ENCODE measurements at places on chromosomes 6 and 20. TPM values are rescaled to one million over a fixed set of nuclear protein-coding genes. Genes with fewer than 3 reads are reported as not detected.

PI3 gene
- total RNA-seq: not detected

RAET1L gene
- total RNA-seq: not detected

KIFC1 gene
- 0.29 TPM for total RNA-seq

DNA sequence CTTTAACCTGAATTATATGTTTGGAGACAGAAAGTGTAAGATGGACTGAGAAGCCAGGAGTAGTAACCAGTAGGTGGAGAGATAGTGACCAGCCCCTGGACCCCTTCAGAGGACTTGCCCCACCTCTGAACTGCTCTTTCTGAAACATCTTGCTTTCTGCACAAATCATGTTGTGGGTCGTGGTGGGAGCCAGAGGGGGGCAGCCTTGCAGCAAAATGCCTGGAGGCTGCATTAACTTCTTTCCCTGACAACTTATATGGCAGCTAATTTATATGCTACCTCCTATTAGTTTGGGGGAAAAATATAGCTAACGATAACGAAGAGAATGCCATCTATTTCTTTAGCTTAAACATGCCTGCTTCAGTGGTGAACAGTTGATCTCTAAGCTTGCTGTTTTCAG is 859.8 kb downstream of the MAFB start:
- no peak for DNase-seq

- no peak for DNase-seq
Measured at GRCh38 chr6:140897349-140897748, 1235.4 kb upstream of the GJE1 start.

- DNase-seq: no peak
Measured at GRCh38 chr6:169498916-169499513, 202.8 kb downstream of the WDR27 start.

OR11A1 gene
- total RNA-seq: not detected

GRCh38 chr20:61879303-61879620 is 186.4 kb downstream of the TAF4 start:
- DNase-seq: no peak

- DNase-seq: no peak
Measured at GRCh38 chr6:111661541-111662061, 55.9 kb upstream of the TRAF3IP2 start.

TP53RK gene
- 2.7 TPM for total RNA-seq

SIRPB2 gene
- 0.20 TPM for total RNA-seq

- no peak for DNase-seq
Measured at GRCh38 chr6:43335469-43335868, 26.8 kb upstream of the CRIP3 start.

DNA sequence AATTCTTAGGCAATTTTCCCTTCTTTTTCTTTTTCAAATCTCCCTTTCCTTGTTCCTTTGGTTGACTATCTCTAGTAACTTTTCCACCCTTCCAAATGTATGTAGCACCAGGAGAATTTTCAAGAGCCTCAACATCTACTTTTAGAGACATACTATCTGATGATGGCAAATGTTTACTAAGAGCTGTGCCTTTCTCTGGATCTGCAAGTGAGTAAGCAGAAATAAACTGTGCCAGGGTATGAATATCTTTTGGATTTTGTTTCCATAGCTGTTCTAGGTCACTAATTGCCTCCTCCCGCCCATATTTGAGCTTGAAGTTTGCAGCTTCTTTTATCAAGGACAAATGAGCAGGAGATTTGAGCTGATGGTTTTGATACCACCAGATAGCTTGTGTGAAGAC is 69.5 kb downstream of the GTF2H5 start:
- DNase-seq: no peak

- no peak for DNase-seq
Measured at GRCh38 chr6:46741910-46742309, 4.8 kb upstream of the ANKRD66 start.

DNA sequence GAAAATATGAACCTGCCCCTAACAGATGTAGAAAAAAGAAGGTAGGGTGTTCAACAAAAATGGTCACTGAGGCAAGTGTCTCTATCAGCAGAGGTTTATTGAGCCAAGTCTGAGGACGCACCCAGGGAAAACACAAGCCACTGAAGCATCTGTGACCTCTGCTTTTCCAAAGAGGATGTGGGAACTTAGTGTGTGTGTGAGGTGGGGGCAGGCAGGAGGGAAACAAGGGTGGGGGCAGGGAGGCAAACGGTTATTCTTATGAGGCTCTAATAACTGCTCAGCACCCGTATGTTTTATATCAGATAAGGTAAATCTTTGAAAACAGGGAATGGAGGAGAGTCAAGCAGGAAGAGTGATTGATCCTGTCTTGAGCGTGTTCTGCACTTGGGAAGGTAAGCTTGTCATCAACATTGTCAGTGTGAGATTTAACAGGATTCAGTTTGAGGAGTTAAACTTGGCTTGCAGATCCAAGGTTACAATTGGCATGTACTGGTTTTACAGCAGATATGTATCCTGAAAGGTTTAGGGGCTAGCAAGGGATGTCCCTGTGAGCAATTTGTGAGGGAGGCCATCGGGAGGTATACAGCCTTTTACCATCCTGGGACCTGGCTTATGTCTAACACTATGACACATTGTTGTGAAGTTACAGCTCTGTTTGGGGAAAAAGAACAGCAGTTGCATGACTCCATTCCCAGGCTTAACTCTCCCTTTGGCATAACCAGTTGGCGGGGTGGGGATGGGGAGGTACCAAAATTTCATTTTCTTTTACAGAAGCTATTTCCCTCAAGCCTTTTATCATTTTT is 33.7 kb downstream of the NINL start:
- no peak for DNase-seq

ESR1 gene
- 0.39 TPM for total RNA-seq

DNA sequence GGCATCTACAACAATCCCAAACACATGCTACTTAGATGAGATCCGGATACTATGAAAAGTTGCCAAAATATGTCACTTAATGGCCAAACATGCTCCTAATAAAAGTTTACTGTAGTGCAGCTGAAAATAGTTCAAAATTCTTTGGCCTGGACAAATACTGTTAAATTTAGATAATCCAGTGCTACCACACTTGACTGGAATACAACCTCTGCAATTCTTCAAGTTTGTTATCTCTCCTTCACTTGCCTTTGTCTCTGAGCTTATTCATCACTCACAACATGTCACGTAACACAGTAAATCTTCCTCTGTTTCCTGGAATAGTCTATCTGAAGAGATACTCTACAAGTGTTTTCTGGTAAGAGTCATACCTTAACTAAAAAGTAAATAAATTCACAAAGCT is 10.5 kb upstream of the PLN start:
- no peak for DNase-seq

DNA sequence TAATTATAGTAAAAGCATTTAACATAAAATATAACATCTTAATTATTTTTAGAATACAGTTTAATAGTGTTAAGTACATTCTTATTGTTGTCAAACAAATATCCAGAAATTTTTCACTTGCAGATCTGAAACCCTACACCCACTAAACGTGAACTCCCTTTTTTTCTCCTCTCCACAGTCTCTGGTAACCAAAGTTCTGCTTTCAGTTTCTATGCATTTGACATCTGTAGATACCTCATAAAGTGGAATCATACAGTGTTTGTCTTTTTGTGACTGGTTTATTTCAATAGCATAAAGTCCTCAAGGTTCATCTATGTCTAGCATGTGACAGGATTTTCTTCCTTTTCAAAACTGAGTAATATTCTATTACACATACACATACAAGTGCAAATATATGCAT is 286.3 kb downstream of the BTBD3 start:
- no peak for DNase-seq

WFDC12 gene
- total RNA-seq: not detected

DNA sequence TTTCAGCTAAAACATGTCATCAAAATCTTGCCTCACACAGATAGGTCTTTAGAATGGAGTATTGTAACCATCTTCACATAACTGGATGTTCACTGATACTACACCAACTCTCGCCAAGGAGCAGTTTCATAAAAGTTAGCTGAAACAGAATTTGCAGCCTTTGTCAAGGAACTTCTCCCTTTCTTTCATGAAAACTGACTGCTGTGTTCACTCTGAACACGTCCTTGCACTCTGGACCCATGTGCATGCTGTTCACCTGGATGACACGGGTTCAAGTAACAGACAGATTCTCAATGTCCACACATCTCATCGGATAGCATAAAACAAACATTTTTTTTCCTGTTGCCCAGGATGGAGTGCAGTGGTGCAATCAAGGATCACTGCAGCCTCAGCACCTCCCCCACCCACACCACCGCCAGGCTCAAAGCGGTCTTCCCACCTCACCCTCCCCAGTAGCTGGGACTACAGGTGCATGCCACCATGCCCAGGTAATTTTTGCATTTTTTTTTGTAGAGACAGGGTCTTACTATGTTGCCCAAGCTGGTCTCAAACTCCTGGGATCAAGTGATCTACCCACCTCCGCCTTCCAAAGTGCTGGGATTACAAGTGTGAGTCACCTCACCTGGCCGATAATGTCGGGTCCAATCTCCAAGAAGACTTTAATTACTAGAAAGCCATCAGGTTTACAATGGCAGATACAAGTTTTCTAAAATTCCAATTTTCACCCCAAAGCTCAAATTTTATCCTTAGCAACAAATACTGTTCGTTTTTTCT is 9.4 kb downstream of the DIDO1 start:
- no peak for DNase-seq

CAPN11 gene
- total RNA-seq: 0.16 TPM

DNA sequence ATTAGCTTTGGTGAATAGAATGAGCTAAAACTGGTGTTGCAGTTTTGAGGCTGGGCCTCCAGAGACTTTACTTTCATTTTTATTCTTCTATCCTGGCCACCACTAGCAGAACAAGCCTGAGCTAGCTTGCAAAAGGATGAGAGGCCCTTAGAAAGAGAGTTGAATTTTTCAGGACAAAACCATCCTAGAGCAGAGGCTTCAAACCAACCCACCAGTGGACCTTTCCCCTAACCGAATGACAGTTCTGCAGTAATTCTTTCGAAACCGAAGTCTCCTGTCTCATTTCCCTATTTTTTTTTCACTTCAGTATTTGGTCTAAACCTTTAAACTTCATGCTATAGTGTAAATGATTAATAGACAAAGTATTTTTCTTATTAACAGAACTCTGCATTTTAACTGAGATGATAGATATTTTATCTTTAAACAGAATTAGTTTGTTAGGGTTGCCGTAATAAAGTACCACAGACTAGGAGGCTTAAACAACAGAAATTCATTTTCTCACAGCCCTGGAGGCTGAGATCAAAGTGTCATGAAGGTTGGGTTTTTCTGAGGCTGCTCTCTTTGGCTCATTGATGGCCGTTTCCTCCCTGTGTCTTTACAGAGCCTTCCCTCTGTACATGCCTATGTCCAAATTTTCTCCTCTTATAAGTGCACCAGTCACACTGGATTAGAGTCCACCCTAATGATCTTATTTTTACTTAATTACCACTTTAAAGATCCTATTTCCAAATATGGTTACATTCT is 80.6 kb upstream of the PAK5 start:
- DNase-seq: no peak

- no peak for DNase-seq
Measured at GRCh38 chr20:57410398-57410920, 19.3 kb downstream of the RBM38 start.

DNA sequence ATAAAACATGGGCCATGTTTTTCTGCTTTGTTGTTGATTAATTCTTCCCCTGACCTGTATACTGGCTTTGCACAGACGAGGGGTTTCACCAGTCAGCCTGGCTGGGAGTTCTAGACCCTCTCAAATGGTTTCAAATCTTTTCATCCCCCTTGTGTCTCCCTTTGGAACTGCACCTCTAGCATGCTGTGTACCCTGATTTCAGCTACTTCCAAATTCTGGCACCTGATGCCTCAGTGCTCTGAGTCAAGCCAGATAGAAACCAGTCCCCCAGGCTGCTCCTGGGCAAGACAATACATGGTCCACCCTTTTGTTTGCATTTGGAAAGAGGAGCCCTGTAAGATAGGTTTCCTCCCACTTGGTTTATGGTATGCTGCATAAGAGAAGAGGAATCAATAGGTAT is 290.2 kb downstream of the BTBD3 start:
- DNase-seq: peak; percentile 22

ULBP1 gene
- total RNA-seq: 0.09 TPM

NOTCH4 gene
- 5.7 TPM for total RNA-seq

GRCh38 chr20:4613718-4614620 is 107.7 kb upstream of the PRND start:
- no peak for DNase-seq

AVP gene
- total RNA-seq: not detected

- DNase-seq: no peak
Measured at GRCh38 chr6:33828764-33829731, 25.2 kb upstream of the MLN start.

DNA sequence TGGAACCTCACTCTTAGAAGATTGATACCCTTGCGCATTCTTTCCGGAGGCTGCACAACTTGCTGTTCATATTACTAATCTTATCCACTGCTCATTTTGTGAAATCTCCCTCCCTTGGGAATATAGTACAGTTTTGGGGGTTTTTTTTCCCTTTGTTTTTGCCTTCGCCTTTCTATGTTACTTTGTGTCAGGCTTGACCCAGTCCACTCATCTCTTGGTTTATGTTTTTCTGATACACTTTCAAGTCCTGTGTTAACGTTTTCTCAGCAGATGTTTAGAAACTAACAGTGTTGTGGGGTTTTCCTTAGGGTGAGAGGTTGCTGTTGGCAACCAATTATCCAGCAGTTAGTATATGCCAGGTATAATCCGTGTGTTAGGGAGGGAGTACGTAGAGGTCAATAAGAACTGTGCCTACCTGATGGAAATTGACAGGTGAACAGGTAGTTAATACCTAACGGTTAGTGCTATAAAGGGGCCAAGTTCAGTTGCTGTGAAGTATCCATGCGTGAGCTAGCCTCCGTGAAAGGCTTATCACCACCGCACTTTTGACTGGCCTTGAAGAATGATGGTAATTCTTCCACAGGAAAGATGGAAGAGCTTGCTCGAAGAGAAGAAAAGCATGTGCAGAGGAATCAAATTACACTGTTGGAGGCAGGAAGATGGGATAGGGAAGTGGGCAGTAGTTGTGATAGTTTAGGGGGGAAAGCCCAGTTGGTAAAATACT is 1.4 kb downstream of the NFYA start:
- DNase-seq: no peak

DNA sequence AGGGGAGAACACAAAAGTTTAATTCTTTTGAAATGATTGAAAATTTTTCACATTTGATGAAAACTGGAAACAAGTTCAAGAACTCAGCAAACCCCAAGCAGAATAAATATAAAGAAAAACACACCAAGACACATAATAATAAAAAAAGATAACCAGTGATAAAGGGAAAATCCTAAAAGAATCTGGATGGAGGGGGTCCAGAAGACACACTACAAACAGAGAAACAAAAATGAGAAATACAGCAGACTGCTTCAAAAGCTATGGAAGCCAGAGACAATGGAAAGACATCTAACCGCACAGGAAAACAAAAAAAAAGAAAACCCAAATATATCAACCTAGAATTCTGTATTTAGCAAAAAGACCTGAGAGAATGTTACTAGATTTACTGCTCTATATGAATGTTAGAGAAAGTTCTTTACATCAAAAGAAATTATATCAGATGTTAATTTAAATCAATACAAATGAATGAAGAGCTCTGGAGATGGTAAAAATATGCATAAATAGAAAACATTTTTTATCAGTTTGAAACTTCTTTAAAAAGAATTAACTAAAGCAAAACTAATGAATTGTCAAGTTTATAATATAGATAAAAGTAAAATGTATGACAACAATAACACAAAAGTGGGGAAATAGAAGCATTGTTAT is 310.7 kb upstream of the PREP start:
- no peak for DNase-seq

DNMT3B gene
- 4.3 TPM for total RNA-seq

ZBTB24 gene
- 2.5 TPM for total RNA-seq

BIRC7 gene
- not detected for total RNA-seq

ANKEF1 gene
- total RNA-seq: 4.2 TPM

HTR1E gene
- total RNA-seq: 0.09 TPM

RIMS4 gene
- total RNA-seq: not detected

PTK6 gene
- 0.83 TPM for total RNA-seq

Measured in pancreas (tissue), 10 donors.